ENCODE measurements at places on chromosomes 2 and 18.

DNA sequence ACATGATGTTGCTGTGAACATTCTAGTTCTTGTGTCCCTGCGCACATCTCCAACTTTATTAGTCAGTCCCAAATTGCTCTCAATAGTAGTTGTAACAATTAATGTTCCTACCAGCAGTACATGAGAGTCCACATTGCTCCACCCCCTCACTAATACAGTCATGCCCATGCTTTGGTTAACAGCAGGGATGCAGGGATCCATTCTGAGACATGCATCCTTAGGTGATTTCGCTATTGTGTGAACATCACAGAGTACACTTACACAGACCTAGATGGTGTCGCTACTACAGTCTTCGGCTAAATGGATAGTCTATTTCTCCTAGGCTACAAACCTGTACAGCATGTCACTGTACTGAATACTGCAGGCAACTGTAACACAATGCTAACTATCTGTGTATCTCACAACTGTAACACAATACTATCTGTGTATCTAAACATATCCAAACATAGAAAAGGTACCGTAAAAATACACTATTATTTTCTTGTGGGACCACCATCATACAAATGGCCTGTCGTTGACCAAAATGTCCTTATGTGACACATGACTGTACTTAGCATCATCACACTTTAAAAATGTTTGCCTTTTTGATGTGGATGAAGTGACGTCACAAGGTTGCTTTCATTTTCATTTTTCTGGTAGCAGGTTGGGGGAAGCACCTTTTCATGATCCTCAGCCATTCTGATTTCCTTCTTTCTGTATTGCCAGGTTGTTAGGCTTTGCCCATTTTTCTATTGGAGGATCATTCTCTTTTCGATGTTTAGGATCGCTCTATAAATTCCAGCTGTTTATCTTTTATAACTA lies 82.9 kb upstream of the RNF152 start:
- no peak for DNase-seq

GRCh38 chr2:240362826-240363745 lies 72.4 kb upstream of the GPC1 start:
- no peak for DNase-seq

DNA sequence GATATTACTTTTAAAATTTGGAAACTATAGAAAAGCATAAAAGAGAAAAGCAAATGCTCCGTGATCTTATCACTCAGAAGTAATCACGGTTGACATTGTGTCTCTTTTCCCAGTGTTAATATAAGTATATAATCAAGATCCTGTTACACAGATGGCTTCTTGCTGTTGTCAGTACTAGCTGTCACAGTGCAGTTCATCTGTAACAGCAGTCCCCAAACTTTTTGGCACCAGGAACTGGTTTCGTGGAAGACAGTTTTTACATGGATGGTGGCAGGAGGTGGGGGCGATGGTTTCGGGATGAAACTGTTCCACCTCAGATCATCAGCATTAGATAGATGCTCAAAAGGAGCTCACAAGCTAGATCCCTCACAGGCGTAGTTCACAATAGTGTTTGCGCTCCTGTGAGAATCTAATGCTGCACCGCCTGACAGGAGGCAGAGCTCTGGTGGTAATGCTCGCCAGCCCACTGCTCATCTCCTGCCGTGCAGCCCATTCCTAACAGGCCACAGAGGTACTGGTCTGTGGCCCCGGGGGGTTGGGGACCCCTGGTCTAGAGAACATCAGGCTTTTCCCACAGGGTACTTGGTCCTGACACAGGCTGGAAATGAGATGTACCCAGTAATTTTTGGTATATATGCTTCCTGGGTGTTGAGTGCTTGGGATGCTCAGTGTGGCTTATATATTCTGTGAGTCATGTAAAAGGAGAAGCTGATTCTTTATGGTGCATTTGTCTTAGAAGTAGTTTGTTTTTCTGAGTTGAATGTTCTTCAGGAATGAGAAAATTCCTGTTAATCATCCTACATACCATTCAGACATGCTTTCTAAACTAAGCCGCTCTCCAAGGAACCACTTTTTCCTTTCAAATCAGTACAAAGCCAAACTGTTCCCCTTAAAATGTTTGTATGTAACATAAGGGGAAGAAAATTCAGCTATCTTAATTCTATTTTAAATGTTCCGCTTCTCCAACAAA lies 121.8 kb downstream of the NCK2 start:
- DNase-seq, result no peak

- no peak for DNase-seq
Observed at GRCh38 chr2:235855011-235855410, 313.2 kb downstream of the GBX2 start.

GRCh38 chr2:26847655-26848335 lies at the start of gene DPYSL5:
TSS of gene DPYSL5 (plus strand) at chr2:26848132. CDS start at chr2:26898500, 50,368 bp downstream.
- no peak for DNase-seq

GRCh38 chr2:37573451-37574388 lies 97.7 kb downstream of the CDC42EP3 start:
- DNase-seq, result no peak
